ENCODE measurements at places on chromosomes 6 and 20.

DNA sequence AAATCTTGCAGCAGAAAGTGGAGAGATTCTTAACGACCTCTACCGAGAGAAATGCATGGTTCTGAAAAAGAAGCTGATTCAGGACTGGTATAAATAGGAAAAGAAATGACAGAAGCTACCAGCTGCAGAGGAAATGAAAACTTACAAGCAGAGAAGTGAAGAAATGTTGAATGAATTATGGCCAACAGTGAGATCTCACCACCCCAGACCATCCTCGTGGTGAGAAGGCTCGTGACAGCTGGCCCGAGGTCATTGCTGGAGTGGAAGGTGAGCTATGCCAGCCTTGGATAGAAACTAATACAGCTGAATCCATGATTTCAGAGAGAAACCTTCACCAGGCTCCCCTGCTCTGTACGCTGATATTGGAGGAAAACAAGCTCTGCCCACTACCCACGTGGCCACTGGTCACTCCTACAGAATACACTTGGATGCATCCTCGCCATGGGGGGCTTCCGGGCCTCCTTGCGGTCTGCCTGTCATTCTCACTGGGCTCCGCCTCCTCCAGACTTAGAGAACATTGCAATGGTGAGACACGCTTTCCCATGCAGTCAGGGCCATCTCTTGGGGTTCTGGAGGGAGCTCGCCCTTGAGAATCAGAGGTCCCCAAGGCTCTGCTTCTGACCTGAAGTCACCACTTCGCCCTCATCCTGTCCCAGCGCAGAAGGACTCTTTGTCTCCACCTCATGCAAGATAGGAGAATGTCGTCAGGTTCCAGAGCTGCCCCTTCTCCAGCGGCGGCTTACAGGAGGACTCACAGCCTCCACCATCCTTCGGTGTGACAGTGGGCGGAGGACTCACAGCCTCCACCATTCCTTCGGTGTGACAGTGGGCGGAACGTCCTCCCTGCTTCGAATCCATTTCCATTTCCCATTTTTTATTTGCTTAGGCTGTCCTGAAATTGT lies 10.6 kb upstream of the TUBB2B start:
- DNase-seq: no peak

DNA sequence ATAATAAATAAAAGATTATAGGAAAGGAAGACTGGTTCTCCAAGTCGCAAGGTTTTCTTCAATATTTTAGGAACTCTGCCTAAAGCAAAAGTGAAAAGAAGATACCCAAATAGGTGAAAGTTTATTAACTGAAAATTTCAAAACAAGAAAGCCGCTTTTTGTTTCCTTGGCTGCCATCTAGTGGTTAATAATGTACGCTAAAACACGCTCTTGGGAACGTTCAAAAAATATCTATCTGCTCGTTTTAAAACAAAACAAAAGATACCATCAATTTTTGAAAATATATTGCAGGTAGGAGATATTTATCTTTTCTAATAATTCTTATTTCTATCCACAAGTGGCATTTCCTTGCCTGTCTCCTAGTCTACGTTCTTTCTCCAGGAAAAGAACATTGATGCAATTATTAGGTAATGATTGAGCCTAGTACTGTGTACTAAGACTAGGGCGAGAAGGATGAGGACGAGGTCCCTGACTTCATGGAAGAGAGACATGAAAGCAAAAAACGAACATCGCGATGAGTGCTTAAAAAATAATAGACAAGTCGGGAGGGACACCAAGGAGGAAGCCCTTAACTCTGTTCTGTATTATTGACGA lies 97.2 kb downstream of the SPTLC3 start:
- DNase-seq: peak; percentile 22

GRCh38 chr20:41379551-41379950 lies 12.9 kb upstream of the EMILIN3 start:
- DNase-seq: no peak

GRCh38 chr20:3777381-3777715 lies 3.9 kb downstream of the SPEF1 start:
- no peak for DNase-seq

DNA sequence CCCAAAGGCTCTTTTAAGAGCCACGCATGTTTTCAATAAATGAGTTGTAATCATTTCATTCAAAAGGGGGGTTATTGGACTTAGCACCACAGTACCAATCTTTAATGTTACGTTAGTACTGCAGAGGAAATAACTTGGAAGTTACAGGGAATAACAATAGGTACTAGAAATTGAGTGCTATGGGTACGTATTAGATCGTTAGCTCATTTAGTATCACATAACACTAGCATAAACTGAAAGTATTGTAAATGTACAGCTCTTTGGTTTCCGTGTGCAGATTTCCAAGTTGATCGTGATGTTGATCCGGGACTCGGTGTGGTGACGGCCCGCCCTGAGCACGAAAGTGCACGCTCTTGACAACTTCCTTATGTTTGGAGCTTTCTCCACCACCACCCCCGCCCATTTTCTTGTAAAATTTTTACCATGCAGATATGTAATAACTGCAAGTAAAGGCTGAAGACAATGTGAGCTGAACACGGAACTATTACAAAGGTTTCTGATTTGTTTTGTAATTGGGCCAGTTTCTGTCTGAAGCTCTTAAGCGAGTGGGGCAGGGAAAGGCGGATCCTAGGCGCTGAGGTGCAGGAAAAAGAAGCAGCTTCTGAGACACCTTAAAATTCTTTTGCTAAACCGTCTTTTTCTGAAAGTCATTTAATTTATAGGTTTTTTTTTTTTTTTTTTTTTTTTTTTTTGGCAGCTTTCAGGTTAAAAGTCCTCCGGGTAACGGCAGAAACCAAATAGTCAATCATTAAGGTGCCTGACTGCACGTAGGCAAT lies 71.5 kb downstream of the HFE start:
- no peak for DNase-seq

DNA sequence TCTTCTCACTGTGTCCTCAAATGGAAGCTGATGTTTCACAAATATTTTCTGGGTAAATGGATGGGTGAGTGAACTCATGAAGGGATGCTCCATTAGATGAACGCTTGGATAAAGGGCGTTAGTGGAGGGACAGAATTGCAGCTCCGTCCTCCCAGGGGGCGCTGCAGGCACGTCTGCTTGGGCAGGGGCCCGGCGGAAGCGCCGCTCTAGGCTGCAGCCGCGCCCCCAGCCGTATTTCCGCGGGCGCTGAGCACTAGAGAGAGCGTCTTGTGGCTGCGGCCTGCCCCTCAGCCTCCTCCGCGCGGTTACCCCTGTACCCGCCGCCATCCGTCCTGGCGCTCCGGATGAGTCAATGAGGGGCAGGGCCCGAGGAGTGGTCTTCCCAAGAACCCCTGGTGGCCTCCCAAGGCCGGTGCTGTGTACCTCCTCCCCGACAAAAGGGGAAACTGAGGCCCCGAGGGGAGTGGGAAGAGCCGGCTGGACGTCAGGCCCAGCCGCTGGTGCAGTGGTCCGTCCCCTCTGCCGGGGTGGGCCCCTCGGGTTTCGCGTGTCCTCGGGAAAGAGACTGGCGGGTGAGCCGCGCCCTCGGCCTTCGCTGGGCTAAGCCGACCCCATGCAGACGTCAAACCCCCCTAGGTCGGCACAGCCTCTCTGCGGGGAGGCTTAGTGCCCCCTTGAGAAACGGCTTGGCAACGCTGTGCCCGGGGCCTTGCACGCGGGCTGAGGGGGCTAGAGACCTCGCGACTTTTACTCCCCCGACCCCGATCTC lies 11.5 kb upstream of the SNHG17 start:
- peak; percentile 87 for DNase-seq

GRCh38 chr6:54990001-54990400 lies 143.4 kb downstream of the FAM83B start:
- no peak for DNase-seq

GRCh38 chr6:148441454-148441911 lies 98.8 kb downstream of the SASH1 start:
- DNase-seq: no peak

Measured in astrocyte of the cerebellum (primary cell).